CMK (cell line): ENCODE measurements at places on chromosomes 3 and 15.

DNA sequence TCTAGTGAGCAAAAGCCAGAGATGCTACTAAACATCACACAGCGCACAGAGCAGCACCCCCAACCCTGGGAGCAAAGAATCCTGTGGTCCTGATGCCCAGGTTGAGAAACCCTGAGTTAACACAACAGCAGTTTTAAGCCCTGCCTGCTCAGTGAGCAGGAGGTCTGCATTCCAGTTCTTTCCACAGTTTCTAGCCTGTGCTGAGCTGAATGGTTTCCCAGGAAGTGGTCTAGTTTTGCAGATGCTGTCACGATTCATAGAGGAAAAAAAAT lies 171.1 kb upstream of the PROK2 start:
- no peak for DNase-seq

DNA sequence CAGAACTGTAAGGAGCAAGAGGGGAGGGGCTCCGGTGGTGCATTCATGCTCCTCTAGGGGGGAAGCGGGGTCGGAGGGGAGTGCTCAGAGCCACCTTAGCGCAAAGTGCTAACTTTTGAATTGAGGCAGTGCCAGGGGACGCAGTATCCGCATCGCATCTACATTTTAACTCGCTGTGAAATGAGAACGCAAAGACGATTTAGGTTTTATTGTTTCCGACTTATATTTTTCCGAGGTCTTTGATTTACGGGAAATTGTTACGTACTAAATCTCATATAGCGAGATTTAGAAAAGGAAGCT lies 212 bp downstream of the TCAIM start:
- no peak for DNase-seq

GRCh38 chr15:56732135-56732885 lies 999 bp downstream of the ZNF280D start:
- DNase-seq = no peak

DNA sequence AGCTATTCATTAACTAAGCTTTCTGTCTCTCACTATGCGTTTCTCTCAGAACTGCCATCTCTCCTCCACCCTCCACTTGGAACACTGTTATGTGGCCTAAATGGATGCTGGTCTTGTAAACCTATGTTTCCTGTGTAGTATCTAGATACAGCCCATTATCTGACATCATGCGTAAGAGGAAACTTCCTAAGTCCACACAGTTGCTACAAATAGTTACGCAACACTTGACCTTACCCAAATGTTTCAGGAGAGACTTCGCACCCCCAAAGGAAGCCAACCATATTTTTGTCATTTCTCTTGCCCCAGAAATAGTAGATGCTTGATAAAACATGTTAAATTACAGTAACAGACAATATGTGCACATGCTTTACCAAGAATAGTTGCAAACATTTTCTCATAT lies 87.2 kb upstream of the TPRG1 start:
- DNase-seq = no peak

DNA sequence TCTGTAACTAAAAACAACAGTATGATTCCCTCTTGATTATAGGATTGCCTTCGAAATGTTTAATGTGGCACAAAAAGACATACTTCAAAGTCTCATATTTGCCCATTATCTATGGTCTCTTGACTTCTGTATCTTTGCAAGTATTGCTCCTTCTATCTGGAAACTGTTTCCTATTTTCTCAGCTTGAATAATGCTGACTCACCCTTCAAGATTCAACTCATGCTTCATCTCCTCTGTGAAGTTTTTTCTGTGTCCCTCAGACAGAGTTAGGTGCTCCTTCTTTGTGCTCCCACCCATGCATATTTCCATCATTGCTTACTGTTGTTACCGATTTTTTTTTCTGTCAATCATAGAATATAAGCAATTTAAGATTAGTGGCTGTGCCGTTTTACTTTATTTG lies 192.8 kb upstream of the ROBO1 start:
- no peak for DNase-seq

DNA sequence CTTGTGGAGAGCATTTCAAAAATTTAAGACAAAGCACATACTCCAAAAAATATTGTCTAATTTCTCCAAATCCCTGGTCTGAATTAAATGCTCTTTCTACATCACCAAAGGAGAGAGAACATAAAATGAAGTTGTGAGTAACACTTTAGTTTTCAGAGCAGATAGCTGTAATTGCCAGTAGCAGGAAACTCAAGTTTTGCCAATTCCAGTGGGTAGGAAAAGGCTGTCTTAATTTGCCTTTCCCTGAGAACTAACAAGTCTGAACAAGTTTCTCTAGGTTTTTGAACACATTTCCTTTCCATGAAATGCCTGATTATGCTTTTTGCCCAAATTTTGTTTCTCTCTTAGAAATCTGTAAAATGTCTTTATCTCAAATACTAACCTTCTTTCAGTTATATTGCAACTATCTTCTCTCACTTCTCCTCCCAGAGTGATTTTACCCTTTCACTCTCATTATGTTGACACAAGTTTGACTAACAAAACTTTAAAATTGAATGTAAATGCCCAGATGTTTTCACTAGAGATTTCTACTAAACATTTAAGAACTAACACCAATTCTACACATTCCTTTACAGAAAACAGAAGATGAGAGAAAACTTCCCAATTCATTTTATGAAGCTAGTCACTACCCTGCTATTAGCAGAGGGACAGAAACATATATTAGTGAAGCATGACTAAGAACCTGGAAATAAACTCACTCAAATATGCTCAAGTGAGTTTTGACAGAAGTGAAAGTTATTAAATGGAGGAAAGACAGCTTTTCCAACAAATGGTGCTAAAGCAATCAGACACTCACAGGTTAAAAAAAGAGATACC lies 38.4 kb downstream of the RFX7 start:
- DNase-seq = no peak

GRCh38 chr3:101518421-101518871 lies 5.4 kb upstream of the SENP7 start:
- DNase-seq = no peak

DNA sequence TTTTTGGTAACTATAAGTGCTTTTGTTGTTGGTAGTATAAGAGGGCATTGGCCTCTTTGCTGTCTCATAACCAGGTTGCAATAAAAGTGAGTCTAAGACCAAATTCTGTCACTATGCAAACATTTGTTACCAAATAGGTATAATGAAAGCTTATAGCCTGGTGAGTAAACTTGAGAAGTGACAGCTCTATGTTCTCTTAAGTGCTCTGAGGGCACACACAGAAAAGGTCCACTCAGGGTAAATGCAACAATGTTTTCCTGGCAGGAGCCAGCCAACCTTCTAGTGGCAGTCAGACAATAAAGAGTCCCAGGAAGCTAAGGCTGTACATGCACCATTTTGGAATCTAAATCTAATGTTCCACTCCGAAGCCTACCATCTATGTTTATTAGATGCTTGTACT lies 262.1 kb upstream of the TGFBR2 start:
- DNase-seq = no peak

- no peak for DNase-seq
Observed at GRCh38 chr15:75791337-75791713, 51.9 kb upstream of the UBE2Q2 start.

DNA sequence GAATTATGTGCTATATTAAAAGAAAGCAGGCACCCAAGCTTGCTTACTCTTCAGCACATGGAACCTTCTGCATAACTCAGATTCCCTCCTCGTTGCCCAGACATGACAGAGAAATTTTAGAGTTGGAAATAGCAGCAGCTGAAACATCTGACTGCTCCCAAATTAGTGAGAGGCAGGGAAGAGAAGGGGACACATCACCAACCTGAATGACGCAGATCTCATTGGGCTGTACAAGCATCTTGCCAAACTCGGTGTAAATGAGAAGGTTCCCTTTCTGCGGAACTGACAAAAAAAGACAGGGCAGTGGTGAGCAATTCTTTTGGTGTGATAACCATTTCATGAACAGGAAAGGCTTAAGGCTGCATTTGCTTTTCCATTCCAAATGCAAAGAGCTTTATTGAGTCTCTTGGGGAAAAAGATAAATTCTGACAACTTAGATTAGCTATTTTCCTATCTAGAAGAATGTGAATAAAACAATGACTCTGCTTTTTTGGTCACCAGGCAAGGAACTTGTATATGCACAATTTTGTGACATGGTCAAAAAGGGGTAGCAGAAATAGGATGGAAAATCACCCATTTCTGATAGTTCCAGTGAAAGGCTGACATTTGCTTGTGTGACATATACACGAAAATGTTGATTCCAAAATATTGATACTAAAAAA lies 35.1 kb downstream of the HGD start:
- no peak for DNase-seq
